ENCODE measurements at places on chromosomes 1 and 21. TPM values are rescaled to one million over a fixed set of nuclear protein-coding genes. Genes with fewer than 3 reads are reported as not detected.

DNA sequence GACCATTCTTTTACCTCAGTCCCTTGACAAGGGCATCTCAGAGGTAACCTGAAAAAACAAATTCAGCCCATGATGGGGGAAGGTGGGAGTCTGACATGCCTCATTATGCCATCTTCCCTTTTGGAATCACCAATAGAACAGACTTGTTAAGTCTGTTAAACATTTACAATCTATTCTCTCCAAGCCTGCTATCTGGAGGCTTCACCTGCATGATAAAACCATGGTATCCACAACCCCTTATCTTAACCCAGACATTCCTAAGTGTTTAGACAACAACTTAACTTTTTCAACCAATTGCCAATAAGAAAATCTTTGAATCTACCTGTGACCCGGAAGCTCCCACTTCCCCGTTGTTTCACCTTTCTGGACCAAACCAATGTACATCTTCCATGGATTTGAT lies 233.0 kb upstream of the CACYBP start:
- H3K27me3 ChIP-seq, result no peaks in the 10 kb centered on the region
- H3K36me3 ChIP-seq, result no peaks in the 10 kb centered on the region
- DNase-seq, result no peak
- no peak overlapping the region for H3K27ac ChIP-seq
- H3K4me3 ChIP-seq, result no peak overlapping the region

GRCh38 chr1:114707604-114708003 lies 9.0 kb downstream of the NRAS start:
- H3K36me3 ChIP-seq, result peaks cover 5% of the 10 kb centered on the region
- no peaks in the 10 kb centered on the region for H3K4me1 ChIP-seq
- no peaks in the 10 kb centered on the region for H3K27me3 ChIP-seq
- no peak for DNase-seq

GRCh38 chr1:47511825-47512224 lies 74.0 kb downstream of the FOXD2 start:
- DNase-seq, result no peak
- H3K27ac ChIP-seq, result no peak overlapping the region
- H3K4me1 ChIP-seq, result peaks cover 5% of the 10 kb centered on the region
- H3K36me3 ChIP-seq, result peaks cover 3% of the 10 kb centered on the region

The PTPRU gene
- total RNA-seq, result 0.83 TPM

GRCh38 chr1:1602304-1602967 lies 2.5 kb upstream of the FNDC10 start:
- H3K27ac ChIP-seq, result no peak overlapping the region
- no peaks in the 10 kb centered on the region for H3K27me3 ChIP-seq
- DNase-seq, result no peak
- H3K36me3 ChIP-seq, result no peaks in the 10 kb centered on the region
- no peak overlapping the region for H3K4me3 ChIP-seq
- H3K4me1 ChIP-seq, result peaks cover 13% of the 10 kb centered on the region

- no peak overlapping the region for H3K4me3 ChIP-seq
- H3K27me3 ChIP-seq, result no peaks in the 10 kb centered on the region
- peaks cover 4% of the 10 kb centered on the region for H3K36me3 ChIP-seq
- DNase-seq, result no peak
- peak overlapping the region; percentile 47 for H3K27ac ChIP-seq
- peaks cover 23% of the 10 kb centered on the region for H3K4me1 ChIP-seq
Measured at GRCh38 chr1:51549016-51549619, 30.1 kb upstream of the EPS15 start.

DNA sequence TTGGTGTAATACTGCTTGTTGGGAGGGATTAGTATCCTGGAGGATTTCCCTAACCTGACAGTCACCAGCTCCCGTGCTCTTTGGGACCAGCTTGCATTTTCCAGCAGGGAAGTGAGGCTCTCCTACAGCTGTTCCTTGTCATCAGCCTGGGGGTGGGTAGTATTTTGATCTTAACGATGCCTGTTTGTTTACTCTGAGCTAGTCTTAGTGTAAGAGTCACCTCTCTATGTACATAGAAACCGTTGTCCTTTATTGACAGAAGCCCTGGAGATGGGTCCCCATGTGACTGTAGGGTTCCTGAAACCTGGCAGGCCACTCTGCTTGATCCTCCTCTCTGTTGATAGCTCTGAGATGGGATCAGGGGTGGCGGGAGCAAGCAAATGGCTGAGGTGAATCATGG lies 58.0 kb downstream of the ACP6 start:
- H3K4me1 ChIP-seq, result peaks cover 11% of the 10 kb centered on the region
- no peak overlapping the region for H3K27ac ChIP-seq
- no peaks in the 10 kb centered on the region for H3K27me3 ChIP-seq
- no peak overlapping the region for H3K4me3 ChIP-seq

DNA sequence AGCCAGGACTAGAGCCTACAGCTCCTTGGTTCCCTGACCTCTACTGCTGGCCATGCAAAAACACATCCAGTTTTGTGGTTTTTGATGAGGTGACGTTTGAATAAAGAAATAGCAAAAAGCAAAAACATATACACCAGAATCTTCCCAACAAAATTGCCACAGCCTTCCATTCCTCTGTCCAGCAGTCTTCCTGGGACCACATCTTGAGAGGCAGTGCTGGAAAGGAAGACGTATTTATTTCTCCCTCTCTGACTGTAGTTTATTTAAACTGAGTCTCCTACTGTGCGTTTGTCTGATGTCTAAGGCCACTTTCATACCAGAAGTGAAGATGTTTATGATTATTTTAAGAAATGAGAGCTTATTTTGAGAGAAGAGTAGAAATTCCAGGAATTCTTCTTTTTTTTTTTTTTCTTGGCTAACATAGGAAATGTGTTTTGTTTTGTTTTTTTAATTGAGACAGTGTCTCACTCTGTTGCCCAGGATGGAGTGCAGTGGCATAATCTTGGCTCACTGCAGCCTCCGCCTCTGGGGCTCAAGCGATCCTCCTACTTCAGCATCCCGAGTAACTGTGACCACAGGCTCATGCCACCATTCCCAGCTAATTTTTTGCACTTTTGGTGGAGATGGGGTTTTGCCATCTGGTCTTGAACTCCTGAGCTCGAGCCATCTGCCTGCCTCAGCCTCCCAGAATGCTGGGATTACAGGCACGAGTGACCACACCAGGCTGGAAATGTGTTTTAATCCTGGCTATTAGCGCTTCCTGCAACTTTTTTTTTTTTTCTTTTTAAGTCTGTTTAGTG lies 118.5 kb downstream of the ITSN1 start:
- no peaks in the 10 kb centered on the region for H3K36me3 ChIP-seq
- no peak for DNase-seq
- no peak overlapping the region for H3K4me3 ChIP-seq
- H3K4me1 ChIP-seq, result no peaks in the 10 kb centered on the region
- H3K27ac ChIP-seq, result no peak overlapping the region

GRCh38 chr1:119682141-119682540 lies 29.6 kb upstream of the PHGDH start:
- H3K27ac ChIP-seq, result no peak overlapping the region
- H3K4me3 ChIP-seq, result no peak overlapping the region

The KCNE2 gene
- total RNA-seq, result 0.69 TPM

- H3K4me1 ChIP-seq, result no peaks in the 10 kb centered on the region
- no peaks in the 10 kb centered on the region for H3K27me3 ChIP-seq
- no peaks in the 10 kb centered on the region for H3K36me3 ChIP-seq
- no peak within 1 kb of the TSS for H3K27ac ChIP-seq
Measured at GRCh38 chr21:30642564-30642963, at the start of gene KRTAP20-3. TSS of gene KRTAP20-3 (plus strand) at chr21:30642864.

DNA sequence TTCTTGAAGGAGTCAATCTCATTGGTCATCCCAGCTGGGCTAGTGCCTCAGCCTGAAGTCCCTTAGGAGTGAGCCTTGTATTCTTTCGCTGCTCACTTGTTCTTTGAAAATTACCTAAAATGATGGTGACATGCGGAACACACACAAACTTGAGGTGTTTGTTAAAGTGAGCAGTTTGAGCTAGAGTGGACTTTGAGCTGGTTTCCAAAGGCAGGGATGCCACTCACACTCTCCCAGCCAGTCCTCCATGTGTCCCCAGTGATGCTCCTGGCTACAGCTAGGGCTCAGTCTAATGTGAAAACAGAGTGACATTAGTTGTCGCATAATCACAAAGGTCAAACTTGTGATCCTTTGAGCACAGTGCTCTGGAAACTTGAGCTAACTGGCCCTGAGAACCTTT lies 84.3 kb downstream of the DTL start:
- H3K4me1 ChIP-seq, result peaks cover 10% of the 10 kb centered on the region
- H3K27me3 ChIP-seq, result no peaks in the 10 kb centered on the region
- H3K4me3 ChIP-seq, result no peak overlapping the region
- no peak overlapping the region for H3K27ac ChIP-seq
- DNase-seq, result no peak
- peaks cover 2% of the 10 kb centered on the region for H3K36me3 ChIP-seq

DNA sequence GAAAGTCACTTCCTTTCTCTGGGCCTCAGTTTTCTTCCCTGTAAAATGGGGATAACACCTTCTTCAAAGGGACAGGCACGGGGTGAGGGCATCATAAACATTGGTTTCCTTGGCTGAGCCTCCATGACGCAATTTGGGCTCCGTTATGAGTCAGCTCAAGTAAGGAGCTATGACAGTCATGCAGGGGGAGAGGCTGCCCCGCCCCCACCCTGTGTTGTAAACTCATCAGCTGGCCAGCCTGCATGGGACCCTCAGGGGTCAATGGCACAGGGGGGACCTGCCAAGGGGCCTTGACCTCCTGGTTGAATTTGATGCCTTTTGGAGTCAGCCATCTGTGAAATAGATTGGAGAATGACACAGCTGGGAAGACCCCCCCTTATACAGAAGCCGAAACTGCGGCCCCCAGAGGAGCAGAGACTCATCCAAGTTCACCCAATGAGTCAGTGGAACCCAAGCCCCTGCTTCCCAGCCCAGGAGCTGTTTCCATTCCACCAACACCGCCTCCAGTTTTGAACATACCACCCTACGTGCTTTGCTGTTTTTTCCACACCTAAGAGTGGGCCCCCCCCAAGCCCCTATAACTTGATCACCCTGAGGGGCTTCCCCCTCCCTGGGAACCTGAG lies 36.8 kb upstream of the RUNX3 start:
- H3K27ac ChIP-seq, result peak overlapping the region; percentile 82
- H3K4me3 ChIP-seq, result peak overlapping the region; percentile 89
- peaks cover 21% of the 10 kb centered on the region for H3K36me3 ChIP-seq

- H3K4me3 ChIP-seq, result no peak within 1 kb of the TSS
- no peak within 1 kb of the TSS for H3K27ac ChIP-seq
- no peak for DNase-seq
- H3K27me3 ChIP-seq, result no peaks in the 10 kb centered on the region
Measured at GRCh38 chr1:151036356-151036755, at the start of gene BNIPL. TSS of gene BNIPL (plus strand) at chr1:151036586. CDS start at chr1:151036726, 140 bp downstream.

The DNAI4 gene
- 3.1 TPM for total RNA-seq

DNA sequence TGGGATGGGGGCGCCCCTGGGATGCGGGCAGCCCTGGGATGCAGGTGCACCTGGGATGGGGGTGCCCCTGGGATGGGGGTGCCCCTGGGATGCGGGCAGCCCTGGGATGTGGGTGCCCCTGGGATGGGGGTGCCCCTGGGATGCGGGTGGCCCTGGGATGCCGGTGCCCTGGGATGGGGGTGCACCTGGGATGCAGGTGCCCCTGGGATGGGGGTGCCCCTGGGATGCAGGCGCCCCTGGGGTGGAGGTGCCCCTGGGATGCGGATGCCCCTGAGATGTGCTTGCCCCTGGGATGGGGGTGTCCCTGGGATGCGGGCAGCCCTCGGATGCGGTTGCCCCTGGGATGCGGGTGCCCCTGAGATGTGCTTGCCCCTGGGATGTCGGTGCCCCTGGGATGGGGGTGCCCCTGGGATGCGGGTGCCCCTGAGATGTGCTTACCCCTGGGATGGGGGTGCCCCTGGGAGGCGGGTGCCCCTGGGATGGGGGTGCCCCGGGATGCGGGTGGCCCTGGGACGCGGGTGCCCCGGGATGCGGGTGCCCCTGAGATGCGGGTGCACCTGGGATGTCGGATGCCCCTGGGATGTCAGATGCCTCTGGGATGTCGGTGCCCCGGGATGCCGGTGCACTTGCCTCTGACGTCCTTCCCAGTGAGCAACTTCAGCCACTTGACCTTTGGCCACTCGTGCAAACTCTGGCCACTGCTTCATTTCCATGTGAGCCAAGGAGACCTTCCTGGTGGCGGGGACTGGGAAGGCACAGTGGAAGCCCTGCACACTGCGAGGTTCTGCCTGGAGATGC lies 37.3 kb upstream of the SLC19A1 start:
- no peak overlapping the region for H3K4me3 ChIP-seq
- H3K27ac ChIP-seq, result no peak overlapping the region
- no peaks in the 10 kb centered on the region for H3K36me3 ChIP-seq
- no peaks in the 10 kb centered on the region for H3K4me1 ChIP-seq

GRCh38 chr1:17933971-17934370 lies 173.6 kb upstream of the IGSF21 start:
- no peaks in the 10 kb centered on the region for H3K27me3 ChIP-seq
- no peak for DNase-seq
- H3K4me1 ChIP-seq, result no peaks in the 10 kb centered on the region
- H3K36me3 ChIP-seq, result peaks cover 1% of the 10 kb centered on the region
- no peak overlapping the region for H3K4me3 ChIP-seq
- no peak overlapping the region for H3K27ac ChIP-seq

DNA sequence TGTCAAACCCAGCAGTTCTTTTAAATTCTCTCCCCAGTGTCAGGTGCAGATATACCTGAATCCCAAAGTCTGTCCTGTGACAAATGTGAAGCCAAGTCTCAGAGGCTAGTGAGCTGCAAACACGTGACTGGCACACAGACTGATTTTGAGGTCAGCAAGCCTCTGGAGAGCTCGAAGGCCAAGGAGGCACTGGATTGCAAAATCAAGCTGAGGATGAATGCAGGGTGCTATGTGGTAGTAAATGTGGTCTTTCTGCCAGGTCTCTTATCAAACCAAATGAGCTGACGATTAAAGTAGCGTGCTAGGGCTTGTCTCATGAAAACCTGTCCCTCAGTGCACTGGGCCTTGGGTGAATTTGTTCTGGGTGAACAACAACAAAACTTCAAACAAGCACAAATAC lies 20.6 kb downstream of the GPR3 start:
- no peak for DNase-seq
- peaks cover 13% of the 10 kb centered on the region for H3K36me3 ChIP-seq
- H3K4me1 ChIP-seq, result peaks cover 19% of the 10 kb centered on the region

The ACBD3 gene
- 25.9 TPM for total RNA-seq

- H3K4me3 ChIP-seq, result no peak overlapping the region
- no peaks in the 10 kb centered on the region for H3K27me3 ChIP-seq
- no peak for DNase-seq
- H3K27ac ChIP-seq, result no peak overlapping the region
- no peaks in the 10 kb centered on the region for H3K36me3 ChIP-seq
Measured at GRCh38 chr1:243268751-243269460, 13.1 kb downstream of the SDCCAG8 start.

DNA sequence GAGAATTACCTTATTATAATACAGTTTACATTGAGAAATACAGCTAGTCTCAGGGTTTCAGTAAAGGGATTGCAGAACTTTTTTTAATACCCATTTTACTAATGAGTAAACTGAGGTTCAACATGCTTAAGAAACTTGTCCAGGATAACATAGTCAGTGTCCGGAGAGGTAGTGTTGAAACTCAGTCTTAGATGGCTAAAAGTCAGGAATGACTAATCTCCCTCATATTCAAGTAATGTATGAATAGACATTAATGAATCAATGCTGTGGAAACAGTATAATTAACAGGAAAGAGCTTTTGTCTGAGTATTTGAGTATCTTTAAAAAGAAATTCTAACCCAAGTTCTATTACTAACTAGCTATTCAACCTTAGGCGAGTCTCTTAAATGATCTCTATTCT lies 397.6 kb downstream of the PLA2G4A start:
- H3K27ac ChIP-seq, result no peak overlapping the region
- H3K36me3 ChIP-seq, result no peaks in the 10 kb centered on the region
- no peaks in the 10 kb centered on the region for H3K4me1 ChIP-seq
- DNase-seq, result no peak

Measured in activated T-cell treated with anti-CD3 and anti-CD28 coated beads, Interleukin-2, amount 50 U/mL, for 72 hours (primary cell).